ENCODE measurements at places on chromosomes 1 and 21.

DNA sequence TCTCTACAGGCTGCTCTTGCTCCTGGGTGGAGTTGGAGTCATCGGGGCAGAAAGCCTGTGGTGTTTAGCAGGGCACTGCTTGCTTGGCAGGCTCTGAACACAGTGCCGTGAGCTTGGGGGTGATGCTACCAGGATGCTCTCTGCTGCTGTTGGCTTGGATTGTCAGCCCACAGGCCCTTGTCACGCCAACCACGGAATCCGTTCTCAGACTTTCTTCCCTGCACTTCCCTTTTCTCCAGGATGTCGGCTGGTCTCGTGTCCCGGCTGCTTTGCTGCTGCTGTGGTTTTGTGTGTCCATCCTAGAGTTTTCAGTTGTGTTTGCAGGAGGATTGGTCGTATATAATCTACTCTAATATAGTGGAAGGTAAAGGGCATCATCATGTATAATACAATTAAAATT lies 44.4 kb upstream of the TTC34 start:
- no peak for DNase-seq

GRCh38 chr21:37848721-37849490 lies 67.4 kb downstream of the KCNJ6 start:
- no peak for DNase-seq

DNA sequence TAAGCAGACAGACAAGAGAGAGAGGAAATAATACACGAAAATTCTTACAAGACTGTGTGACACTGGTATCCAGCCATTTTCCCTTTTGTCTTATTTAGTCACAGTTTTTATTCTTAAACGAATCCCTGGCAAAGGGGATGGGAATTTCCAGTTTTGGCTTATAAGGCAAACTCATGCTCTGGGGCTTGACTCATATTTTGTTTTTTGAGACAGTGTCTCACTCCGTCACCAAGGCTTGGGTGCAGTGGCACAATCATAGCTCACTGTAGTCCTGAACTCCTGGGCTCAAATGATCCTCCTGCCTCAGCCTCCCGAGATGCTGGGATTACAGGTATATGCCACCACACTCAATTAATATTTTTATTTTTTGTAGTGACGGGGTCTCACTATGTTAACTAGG lies 31.9 kb downstream of the PTGER3 start:
- no peak for DNase-seq

- DNase-seq: no peak
These were observed 125.4 kb upstream of the WNT4 start for GRCh38 chr1:22268327-22268726.

- DNase-seq: no peak
These were observed 197.6 kb upstream of the FOXD3 start for GRCh38 chr1:63124666-63125191.

GRCh38 chr1:76782809-76783208 lies 84.5 kb upstream of the ST6GALNAC5 start:
- DNase-seq: no peak

- no peak for DNase-seq
These were observed 259.3 kb upstream of the CACYBP start for GRCh38 chr1:174740249-174740968.

DNA sequence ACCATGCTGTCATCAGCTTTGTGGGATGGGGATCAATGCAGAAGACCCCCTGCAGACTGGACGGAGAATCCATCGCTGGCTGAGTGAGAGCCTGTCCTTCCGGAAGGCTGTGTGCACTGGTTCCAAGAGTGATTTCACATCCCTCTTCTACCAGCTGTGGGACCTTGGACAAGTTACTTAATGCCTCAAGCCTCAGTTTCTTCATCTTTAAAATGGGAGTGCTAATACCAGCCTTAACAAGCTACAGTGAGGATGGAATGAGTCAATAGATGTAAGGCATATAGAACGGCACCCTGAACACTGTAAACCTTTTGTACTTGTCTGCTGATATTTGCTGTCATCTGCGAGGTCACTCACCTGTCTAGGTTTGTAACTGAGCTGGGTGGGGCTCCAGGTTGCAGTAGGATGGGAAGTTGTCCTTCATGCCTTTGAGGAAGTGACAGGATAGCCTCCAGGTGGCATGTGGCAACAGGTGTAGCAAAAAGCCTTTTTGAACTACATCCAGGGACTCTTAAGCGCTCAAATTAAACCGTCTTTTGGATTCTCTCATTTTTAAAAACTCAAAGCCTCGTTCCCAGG lies 27.5 kb downstream of the TMEM51 start:
- DNase-seq: no peak

DNA sequence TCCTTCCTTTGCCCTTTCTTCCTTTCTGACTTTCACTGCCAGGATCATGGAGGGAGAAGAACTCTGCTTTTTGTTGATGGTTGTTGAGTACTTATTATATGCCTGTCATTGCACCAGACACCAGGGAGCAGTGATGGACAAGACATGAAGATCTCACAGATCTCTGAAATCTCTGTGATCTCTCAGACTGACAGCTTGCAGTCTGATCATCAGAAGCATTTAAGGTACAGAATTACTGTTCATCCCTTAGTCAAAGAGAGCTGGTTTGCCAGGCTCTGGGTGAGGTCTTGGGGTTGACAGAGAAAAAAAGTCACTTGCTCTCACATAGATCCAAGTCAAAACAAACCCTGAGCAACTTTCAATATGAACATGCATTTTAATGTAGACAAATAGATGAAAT lies 299.5 kb upstream of the FMN2 start:
- no peak for DNase-seq

GRCh38 chr1:182615468-182616129 lies 11.4 kb upstream of the RGS16 start:
- DNase-seq: no peak

- DNase-seq: peak; percentile 41
These were observed 5.3 kb upstream of the SLC6A9 start for GRCh38 chr1:44036409-44037139.
